Left colon (tissue), 2 donors: ENCODE measurements at places on chromosomes 1 and 21. TPM values are rescaled to one million over a fixed set of nuclear protein-coding genes. Genes with fewer than 3 reads are reported as not detected.

MMEL1 gene
- 7.8 TPM for total RNA-seq

VHLL gene
- total RNA-seq: not detected

AJAP1 gene
- 0.08 TPM for total RNA-seq

MIXL1 gene
- total RNA-seq: 0.15 TPM

ERICH3 gene
- 0.11 TPM for total RNA-seq

TFF3 gene
- total RNA-seq: 3,156 TPM

PADI1 gene
- total RNA-seq: 0.47 TPM

GALE gene
- total RNA-seq: 183 TPM

LCE1C gene
- not detected for total RNA-seq

RAD54L gene
- 2.8 TPM for total RNA-seq

INSRR gene
- not detected for total RNA-seq

GBP1 gene
- 13.0 TPM for total RNA-seq

OLIG1 gene
- total RNA-seq: not detected

RAB25 gene
- total RNA-seq: 203 TPM

NECTIN4 gene
- total RNA-seq: 3.0 TPM

CXADR gene
- total RNA-seq: 70.5 TPM

ZSWIM5 gene
- 11.1 TPM for total RNA-seq

TUFT1 gene
- total RNA-seq: 30.2 TPM

PLEKHN1 gene
- total RNA-seq: 0.95 TPM

LRIF1 gene
- total RNA-seq: 9.1 TPM

UQCRHL gene
- 2.2 TPM for total RNA-seq

HMCN1 gene
- 1.7 TPM for total RNA-seq

PLA2G2C gene
- not detected for total RNA-seq

ARTN gene
- total RNA-seq: 11.1 TPM

UBL4B gene
- not detected for total RNA-seq

DCST2 gene
- 3.6 TPM for total RNA-seq

HSPG2 gene
- 180 TPM for total RNA-seq

OR2L3 gene
- not detected for total RNA-seq

NFIA gene
- 51.1 TPM for total RNA-seq

RGS16 gene
- 0.64 TPM for total RNA-seq

ROR1 gene
- 7.1 TPM for total RNA-seq

FNDC5 gene
- 0.22 TPM for total RNA-seq

RUNX3 gene
- total RNA-seq: 1.6 TPM
